NCI-H187 treated with DMSO at 0.1 percent for 48 hours (cell line): ENCODE measurements at places on chromosomes 7 and 10.

DNA sequence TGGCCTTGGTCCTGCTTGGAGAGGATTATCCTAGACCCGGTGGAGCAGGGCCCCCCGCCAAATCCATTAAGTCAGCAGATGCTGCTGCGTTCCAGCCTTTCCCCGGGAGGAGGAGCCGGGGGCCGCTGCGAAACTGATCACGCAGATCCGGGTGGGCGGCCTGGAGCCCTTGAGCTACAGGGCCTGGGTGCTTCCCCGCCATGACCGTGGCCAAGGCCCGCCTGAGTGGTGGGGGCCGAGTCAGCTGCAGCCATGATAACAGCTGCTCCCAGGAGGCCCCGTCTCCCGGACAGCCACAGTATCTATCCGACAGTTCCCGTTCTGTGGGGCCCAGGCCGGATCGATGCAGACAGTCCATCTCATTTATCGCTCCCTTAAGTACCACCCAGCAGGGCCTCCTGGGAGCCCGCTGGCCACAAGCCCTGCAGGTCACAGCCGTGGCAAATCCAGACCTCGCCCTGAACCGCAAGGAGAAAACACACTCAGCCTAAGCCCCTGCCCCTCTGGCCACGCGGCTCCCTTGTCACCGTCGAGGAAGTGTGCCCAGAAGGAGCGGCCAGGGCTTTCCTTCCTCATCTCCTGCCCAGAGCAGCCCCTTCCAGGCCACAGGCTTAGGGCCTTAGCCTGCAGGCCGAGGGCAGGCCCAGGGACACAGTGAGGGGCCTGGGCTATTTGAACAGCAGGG is 34.4 kb upstream of the SLC29A4 start:
- no peak for DNase-seq

DNA sequence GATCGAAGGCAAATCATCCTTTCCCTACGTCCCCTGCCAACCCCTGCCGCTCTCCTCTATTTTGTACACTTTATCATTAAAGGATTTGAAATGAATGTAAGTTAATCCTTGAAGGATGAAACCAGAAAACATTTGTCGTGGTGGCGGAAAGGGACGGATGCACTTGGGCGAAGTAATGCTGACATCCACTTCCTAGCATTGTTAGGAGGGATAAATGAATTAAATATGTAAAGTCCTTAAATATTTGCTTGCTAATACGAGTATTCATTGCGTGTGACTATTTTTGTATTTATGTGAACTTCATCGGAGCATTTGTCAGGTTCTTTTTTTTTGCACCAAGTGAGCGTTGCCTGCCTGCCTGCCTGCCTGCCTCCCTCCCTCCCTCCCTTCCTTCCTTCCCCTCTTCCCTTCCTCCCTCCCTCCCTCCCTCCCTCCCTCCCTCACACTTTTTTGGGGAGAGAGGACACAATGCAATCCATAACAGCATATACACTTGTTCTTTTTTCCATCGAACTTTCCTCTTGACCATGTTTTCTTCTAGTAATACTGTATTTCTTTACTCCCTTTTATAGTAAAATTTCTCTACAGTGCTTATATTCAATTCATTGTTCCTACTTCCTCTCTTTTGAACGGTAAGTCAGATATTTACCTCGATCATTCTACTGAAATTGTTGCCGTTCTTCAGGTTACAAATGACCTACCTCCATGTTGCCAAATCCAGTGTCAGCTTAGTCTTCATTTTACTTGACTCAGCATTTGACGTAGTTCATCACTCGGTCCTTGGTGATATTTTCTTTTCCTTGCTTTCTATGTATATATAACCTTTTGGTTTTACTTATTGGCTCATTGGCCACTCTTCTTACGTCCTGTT is 831 bp downstream of the CCDC7 start:
- DNase-seq, result no peak

DNA sequence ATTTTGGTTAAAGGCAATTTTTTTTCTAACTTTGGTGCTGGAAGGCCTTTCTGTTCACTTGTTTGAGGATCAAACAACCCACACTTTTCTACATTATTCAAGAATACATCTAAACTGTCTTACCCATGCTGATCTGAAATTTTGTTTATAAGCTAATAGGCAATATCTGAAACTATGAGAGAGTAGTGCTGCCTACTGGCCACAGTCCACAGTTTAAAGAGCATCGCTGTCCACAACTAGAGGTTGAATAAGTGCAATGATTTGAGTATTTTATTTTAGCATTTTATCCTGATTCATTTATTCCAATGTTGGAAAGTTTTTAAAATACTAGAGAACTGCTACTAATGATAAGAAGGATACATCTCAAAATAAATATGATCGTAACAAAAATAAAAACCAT is 306.9 kb downstream of the ELMO1 start:
- no peak for DNase-seq

GRCh38 chr10:124200011-124200410 is 106.6 kb upstream of the CHST15 start:
- no peak for DNase-seq

DNA sequence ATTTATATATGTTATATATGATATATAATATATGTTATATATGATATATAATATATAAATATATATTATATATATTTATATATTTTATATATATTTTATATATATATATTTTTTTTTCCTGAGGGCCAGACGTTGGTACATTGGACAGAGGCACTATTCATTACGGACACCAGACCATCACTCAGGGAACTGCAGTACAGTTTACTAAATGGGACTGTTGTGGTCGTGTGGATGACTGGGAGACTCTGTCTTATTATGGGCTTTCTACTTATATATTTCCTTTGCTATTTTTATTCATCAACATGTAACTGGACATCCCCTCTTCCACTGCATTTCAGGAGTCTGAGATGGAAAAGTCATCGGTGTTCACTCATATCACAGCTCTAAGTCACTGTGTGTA is 87.1 kb upstream of the PRKCQ start:
- no peak for DNase-seq

DNA sequence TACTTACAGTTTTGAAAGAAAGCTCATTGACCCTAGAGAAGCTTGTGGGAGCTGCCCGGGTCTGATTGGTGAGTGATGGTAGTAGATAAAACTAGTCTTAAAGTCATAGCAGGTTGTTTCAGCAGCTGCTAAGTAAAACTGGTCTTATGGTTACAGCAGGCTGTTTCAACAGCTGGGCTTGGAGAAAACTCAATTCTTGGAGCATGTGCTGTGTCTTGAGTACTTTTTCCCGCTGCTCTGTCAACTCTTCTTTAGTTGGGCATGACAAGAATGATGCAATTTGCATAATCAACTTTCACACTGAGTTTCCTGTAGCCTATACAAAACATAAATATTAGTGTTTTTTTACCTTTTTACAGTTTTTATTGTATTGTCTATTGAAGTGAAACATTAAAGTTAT is 707.9 kb downstream of the AUTS2 start:
- DNase-seq, result no peak

- DNase-seq, result no peak
These were observed 150.2 kb upstream of the NFE2L3 start for GRCh38 chr7:26001662-26002244.

DNA sequence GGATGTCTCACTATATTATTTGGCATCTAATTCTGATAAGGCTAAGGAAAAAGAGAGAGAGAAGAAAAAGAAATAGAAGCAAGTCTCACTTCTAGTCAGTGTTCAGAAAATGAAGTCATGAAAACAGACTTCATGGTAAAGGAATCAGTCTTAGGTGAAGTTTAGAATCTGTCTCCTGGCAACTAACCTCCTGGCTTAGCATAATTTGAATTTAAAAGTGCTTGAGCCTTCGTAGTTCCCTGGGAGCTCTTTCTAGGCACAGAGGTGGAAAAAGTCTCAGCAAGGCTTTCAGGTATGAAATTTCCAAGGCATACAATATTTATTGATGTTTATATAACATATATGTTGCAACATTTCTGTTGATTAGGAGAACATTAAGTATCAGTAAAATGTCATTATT is 10.4 kb downstream of the CHRM2 start:
- no peak for DNase-seq

DNA sequence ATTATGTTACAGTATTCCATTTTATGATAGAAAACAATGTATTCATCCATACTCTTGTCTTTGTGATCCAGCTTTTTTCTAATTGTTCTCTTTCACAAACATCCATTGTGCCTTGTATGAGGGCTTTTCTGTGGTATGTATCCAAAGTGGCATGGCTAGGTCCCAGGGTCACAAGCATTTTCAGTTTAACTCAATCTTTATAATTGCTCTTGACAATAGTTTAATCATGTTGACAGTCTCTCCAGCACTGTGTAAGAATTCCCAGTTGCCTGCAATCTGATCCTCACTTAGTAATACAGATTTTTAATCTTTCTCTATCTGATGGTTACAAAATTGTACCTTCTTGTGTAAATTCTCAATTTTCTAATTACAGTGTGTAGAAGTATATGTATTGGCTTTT is 533.4 kb downstream of the NEBL start:
- no peak for DNase-seq

DNA sequence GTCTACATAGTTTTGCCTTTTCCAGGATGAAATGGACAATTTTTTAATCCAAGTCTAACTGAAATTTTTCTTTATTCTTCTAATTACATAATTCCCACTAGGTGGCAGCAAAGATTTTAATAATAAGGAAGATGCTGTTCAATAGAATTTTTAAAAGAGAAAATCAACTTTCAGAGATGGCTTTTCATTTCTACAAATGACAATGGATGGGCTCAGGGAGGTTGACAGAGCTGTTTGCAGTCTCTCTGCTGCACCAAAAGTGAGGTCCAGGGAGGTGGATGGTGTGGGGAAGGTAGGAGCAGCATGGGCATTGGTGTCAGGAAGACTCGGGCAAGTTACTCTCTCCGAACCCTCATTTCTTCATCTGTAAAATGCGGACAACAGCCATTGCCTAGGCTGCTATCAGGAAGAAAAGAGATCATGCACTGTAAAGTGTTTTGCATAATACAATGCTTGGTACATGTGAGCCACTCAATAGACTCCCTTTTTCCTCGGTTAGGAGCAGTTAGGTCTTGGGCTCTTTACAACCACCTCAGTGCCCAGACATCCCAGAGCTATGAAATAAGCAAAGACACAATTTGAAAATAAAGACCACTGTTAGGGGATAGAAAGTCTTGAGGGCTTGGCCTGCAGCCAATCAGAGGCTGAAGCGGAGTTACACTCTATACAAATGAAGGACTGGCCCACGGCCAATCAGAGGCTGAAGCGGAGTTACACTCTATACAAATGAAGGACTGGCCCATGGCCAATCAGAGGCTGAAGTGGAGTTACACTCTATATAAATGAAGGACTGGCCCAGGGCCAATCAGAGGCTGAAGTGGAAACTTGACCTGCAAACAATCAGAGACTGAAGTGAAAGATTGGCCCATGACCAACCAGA is 107.1 kb downstream of the ABLIM1 start:
- DNase-seq, result no peak

DNA sequence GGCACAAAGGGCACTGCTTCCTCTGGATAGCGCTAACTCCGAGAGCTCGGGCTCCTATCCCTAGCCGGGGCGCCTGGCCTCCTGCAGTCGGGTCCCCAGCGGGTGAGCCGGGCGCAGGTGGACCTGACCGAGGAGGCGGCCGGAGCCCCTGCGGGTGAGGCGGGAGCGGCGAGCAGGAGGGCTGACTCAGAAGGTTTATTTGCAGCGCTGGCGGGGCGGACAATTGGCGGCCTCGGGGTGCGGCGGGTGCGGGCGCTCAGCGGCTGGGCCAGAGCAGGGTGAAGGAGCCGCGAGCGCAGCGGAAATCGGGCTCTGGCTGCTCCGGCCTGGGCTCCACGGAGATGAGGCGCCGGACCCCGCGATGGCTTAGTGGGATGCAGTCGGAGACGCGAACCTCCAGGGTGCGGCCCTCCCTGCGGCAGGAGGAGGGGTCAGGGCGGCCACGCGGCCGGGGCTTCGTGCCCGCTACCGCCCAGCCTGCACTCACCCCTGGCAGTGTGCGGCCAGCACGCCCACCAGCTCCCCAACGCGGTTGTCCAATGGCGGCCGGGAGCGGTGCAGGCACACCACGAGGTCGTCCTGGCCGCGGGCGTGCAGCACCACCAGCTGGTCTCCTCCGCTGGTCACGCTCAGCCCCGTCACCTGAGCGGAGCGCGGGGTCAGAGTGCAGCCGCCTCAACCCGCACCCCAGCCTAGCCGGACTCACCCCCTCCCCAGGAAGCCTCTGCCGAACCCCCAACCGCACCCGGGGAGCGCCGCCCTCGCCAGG is 16.1 kb downstream of the MYO1G start:
- no peak for DNase-seq

DNA sequence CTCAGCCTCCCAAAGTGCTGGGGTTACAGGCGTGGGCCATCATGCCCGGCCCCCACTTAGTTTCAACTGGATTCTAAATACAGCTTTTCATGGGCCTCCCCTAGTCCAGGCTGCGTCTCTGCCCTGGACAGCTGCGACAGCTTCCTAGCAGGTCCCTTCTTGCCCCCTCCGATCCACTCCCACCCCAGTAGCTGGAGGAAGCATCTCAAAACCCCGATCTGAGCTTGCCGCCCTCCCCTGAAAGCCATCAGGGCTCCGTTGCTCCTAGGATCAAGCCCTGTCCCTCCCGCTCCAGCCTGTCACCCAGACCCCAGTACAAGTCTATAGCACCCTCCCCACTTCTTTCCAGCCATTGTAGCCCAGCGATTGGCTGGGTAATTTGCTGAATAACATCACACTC is 64.5 kb downstream of the VWA2 start:
- DNase-seq, result no peak

- DNase-seq, result no peak
These were observed 271.7 kb downstream of the BICC1 start for GRCh38 chr10:58784361-58784760.

DNA sequence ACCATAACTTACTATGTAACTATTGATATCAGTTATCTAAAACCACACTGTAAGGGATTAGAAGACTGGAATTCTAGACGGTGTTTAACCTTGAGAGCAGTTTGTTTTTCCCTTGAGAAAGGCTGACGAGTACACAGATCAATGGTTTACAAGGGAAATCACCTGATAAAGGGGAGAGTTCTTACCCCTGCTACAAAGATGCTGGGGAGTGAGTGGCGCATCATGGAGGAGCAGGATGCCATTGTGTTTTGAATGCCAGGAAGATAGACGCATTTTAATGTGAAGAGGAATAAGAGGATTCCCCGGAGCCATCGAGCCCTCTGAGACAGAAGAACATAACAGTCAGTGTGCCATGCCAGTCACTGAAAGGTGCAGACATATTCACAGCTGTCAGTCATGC is 145.2 kb downstream of the PKD1L1 start:
- no peak for DNase-seq

GRCh38 chr10:31730776-31731175 is 197.9 kb downstream of the ARHGAP12 start:
- DNase-seq, result no peak

DNA sequence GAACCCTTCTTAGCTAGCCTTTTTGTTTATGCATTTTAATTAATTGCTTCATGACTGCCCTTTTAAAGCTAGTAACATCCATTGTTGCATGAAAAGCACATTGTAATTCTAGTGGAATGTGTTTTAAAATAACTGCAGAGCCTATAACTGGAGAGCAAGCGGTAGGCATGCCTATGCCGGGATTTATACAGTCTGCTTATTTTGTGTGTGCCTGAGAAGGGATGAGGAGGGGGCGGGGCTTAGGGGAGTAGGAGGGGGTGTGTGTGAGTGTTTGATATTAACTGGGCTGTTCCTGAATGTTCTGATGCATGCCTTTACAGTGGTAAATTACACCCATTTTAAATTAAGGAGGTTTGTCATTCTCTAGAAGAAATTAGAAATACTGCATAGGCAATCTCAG is 208.1 kb downstream of the TCF7L2 start:
- DNase-seq, result no peak
